ENCODE measurements at places on chromosomes 7 and 10.

- no peak for DNase-seq
Observed at GRCh38 chr7:98077762-98078161, 28.9 kb upstream of the LMTK2 start.

DNA sequence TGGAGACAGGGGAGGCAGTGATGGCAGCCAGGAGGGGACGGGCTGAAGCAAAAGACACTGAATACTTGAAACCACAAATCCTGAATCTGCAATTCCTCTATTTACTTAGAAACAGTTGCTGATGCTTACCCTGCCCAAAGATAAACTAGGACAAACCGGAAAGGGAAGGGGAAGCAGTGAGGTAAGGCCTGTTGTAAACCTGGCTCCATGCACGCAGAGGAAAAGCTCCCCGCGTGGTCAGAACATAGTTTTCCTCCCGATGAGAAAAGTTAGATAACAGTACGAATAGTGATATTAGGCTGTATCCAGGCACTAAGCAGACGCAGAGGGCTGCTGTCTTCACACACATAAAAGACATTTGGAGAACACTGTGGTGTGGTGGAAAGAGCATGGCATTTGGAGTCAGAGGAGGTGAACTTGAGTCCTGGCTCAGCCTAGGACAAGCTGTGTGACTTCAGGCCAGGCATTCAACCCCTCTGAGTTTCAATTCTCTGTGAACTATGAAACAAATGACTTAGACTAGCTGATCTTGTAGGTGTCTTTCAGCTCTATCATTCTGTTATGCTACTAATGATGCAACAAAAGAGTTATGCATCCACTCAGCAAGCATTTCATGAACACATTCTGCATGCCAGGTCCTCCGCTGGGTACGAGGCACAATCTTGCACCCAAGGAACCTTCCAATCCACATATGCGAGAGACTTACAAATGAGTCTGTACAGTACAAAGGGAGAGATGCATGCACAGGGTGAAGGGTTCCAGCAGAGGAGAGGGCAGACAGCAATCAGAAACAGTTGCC is 80.9 kb downstream of the SORBS1 start:
- no peak for DNase-seq

DNA sequence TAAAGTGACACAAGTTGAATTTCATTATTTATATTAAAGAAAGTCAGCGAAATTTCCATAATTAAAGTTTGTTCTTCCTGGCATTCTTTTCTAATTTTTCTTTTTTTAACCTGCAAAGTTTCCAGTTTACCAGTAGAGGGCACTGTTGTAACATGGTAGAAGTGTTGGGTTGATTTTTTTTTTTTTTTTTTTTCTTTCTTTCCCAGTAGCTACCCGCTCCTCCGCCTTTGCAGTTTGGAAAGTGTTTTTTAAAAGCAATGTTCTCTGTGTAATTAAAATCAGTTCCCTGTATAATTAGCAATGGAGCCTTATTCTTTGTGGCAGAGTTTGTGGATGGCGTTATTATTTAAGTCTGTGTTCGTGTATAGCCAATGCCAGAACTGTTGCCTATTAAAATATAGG is 53.7 kb downstream of the TAF3 start:
- DNase-seq, result no peak

GRCh38 chr7:92615861-92616260 is 25.7 kb upstream of the FAM133B start:
- no peak for DNase-seq

DNA sequence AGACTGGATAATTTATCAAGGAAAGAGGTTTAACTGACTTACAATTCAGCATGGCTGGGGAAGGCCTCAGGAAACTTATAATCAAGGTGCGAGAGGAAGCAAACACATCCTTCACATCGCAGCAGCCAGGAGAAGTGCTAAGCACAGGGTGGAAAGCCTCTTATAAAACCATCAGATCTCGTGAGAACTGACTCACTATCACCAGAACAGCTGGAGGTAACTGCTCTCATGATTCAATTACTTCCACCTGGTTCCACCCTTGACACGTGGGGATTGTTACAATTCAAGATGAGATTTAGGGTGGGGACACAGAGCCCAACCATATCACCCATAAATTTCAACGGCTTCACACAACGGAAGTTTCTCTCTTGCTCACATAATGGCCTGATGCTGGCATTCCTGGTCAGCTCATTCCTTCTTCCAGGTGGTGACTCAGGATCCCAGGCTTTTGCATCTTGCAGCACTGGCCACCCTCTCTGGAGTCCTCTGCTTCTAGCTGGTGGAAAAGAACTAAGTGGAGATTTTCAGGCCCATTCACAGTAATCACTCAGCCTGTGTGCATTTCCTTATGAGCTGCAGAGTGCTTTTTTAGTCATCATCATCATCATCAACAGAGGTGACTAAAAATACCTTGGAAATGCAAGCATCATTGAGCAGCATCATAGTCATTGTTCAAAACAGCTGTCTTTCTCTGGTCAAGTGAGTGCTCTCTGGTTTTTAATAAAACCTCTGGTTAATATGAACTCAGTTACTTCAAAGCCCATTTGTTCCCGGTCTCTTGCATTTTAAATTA is 308.1 kb downstream of the SFMBT2 start:
- DNase-seq, result no peak

DNA sequence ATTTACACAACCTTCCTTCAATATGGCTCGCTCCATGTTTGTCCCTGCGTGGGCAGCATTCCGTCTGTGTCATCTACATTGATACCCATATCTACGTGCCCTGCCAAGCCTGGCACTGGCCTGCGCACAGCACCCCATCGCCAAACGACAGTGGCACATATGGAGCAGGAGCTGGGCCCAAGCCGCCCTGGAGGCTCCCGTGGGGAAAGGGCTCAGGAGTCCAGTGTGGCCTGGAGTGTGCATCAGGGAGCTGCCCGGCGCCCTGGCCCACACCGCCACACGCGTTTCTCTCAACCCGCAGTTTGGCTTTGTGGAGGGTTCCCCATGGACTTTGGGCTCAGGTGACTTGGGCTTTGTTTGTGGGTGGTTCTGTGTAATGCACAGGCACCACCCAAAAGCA is 273.2 kb downstream of the PTPRN2 start:
- DNase-seq, result no peak

GRCh38 chr10:70221030-70221429 is 12.2 kb downstream of the PPA1 start:
- no peak for DNase-seq

DNA sequence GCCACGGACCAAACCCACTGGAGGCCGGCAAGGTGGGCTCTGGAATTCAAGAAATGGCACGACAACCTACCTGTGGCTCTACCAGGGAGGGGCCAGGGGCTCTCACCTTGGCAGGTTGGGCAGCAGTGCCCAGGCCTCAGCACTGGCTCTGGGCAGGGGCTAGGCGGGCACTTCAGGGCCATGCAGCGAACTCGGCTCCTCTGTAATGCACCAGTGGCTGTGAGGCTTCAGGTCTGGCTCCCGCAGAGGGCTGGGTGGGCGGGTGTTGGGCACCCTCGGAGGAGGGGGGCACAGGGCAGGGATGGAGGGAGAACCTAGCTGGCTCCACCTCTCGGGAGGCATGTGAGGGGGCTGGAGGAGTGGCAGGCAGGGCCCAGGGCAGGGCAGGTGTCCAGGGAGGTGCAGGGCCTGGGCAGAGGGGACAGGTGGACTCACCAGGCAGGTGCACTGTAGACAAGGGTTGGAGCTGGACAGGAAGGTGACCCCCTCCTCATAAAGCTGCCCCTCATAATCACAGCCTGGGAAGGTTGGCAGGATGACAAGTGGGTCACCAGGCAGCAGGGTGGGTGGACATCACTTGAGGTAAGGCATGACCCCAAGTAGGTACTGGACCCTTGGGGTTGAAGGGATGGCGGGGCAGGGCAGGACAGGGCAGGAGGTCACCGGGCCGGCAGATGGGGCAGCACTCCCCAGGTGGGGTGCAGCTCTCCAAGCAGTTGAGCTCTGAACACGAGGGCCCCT is 6.7 kb downstream of the KCP start:
- no peak for DNase-seq

GRCh38 chr10:103829278-103829677 is 26.1 kb downstream of the SH3PXD2A start:
- DNase-seq, result no peak

DNA sequence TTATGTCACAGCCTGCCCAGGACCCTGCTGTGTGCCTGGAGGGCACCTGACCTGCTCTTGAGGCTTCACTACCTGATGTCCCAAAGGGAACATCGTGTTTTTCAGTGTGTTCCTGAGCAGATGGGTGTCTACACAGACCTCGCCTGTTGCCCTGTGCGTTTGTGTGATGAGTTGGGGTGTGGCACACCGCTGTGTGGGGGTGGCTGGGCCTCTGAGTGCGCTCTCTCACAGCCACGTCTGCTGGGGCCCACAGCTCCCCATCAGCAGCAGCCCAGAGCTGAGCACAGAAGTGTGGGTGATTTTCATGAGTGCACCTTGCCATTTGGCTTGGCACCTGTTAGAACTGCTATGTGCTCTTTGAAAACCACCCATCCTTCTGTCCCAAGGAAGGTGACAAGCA is 121.5 kb downstream of the NKX6-2 start:
- DNase-seq, result no peak

DNA sequence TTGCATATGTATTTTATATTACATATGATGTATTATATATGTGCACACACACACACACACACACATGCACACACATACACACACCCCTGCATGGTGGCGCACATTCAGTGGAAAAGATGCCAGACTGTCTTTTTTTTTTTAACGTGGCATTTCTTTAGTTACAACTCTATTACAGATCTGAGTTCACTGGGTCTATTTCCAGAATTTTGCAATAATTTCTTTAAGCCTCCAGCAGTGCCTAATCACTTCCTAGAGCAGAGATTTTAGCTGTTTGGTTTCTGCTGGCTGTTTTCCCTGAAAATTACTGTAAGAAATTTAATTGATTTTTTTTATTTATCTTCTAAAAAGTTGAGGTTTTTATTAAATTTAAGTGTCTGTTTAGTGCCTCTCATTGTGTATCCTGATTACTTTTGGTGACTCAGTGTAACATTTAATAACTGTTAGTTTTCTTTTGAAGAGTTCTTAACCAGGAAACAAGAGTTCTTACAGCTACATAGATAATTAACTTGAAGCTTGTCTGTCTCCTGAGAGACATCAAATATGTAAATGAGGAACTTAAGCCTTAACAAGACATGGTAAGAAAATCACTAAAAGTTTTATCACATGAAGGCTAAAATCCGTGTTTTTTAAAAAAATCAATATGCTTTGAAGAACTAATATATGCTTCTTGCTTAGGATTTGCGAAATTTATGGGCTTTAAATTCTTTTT is 232.0 kb downstream of the MDFIC start:
- DNase-seq, result no peak

DNA sequence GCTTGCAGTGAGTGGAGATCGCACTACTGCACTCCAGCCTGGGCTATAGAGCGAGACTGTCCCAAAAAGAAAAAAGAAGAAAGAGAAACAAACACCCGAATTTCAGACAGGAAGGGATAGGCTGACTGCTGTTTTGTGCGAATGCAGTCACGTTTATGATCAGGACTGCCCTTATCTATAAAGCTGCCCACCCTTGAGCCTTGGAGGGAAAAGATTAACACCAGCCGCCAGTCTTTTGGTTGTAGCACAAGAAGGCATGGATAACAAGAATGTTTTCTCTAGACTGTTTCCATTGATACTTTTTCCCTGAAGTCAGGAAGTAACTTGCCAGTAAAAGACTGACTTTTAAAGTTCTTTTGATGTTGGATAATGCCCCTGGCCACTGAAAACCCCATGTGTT is 314.0 kb downstream of the BICC1 start:
- DNase-seq, result no peak

DNA sequence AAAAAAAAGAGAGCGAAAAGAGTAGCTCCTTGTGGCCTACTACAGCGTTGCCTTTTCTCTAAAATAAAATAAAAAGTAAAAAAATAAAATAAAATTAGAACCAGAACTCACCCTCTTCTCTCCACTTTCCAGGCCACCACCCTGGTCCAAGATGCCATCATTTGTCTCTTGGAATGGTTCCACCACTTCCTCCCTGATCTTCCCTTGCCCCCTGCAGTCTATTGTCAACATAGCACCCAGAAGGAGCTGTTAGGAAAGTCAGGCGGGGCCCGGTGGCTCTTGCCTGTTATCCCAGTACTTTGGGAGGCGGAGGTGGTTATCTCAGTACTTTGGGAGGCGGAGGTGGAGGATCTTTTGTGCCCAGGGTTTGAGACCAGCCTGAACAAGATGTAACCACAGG is 7.6 kb upstream of the GRID2IP start:
- DNase-seq, result no peak

DNA sequence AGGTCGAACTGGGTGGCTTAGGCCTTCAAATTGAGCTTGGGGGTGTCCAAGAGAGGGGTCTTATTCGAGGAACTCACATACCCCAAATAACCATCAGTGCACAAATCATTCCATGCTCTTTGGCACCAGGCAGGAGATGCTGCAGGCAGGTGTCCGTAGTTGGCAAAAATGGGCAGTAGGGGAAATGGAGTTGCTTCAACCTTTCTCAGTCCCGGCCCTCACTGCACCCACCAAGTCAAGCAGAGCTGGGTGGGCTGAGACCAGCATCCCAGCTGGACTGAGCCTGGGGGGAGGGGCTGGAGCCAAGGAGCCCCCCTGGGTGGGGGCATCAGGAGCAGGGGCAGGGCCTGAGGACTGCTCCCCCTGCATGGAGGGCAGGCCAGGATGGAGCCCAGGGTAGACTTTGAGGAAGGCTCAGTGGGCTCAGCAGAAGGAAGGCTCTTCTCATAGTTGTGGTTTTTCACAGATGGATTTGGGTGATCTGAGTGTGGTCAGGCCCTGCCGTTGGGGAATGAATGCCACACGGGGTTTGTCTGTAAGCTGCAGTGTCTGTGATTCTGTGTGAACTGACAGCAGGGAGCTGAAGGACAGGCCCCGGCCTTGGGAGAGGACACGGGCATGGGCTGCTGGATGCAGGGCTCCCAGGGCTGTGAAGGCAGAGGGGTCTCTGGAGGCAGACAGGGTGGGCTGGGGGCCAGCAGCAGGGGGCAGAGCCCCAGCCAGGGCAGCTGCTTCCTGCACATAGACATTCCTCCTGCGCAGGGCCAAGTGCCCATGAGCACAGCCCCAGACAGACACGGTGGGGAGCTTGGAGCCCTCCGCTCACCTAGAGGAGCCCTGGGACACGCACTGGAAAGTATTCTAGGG is 144.5 kb downstream of the ADCY1 start:
- DNase-seq, result no peak

GRCh38 chr10:114642729-114643128 is 15.3 kb downstream of the ABLIM1 start:
- no peak for DNase-seq

DNA sequence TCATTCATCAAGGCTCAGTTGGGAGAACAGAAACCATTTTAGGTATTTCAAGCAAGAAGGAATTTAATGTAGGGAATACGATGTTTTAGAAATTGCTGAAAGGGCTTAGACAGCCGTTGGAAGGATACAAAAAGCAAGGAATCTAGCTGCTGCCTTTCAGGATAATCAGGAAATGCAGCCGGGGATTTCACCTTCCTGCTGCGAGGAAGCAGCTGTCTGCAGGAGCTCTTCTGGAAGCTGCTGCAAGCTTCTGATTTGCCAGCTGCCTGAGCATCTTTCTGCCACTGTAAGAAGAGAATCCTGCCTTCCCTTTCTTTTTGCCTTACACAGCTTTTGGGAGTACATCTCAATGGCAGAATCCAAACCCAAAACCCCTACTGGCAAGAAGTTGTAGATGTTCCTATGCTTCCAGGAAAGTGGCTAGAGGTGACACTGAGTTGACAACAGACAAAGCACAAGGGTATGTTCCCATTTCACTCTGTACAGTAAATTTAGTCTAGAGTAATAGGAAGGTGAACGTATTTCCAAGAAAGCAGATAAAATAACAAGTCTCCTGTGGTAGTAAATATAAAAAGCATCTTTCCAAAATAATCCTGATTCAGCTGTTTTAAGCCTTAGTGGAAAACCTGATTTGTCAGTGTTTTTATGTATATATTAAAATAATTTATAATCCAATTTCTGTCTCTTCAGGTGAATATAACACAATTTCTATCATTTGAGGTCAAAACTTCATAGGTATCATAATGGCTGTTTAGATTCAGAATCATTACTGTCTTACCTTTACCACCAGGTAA is 148.4 kb upstream of the LRGUK start:
- DNase-seq, result no peak

All from activated CD8-positive, alpha-beta memory T cell treated with anti-CD3 and anti-CD28 coated beads for 4 hours (primary cell).